ENCODE measurements at places on chromosomes 2 and 18.

GRCh38 chr18:37565977-37566478 lies 430 bp upstream of the CELF4 start:
- no peak for DNase-seq

- DNase-seq: no peak
Observed at GRCh38 chr2:48258481-48259149, 271.3 kb upstream of the STON1 start.

- no peak for DNase-seq
Observed at GRCh38 chr2:234102112-234102511, 51.6 kb downstream of the SPP2 start.

GRCh38 chr2:14420851-14421250 lies 211.7 kb upstream of the LRATD1 start:
- no peak for DNase-seq

GRCh38 chr2:156333951-156334495 lies 1.5 kb upstream of the NR4A2 start:
- DNase-seq: peak; percentile 68

DNA sequence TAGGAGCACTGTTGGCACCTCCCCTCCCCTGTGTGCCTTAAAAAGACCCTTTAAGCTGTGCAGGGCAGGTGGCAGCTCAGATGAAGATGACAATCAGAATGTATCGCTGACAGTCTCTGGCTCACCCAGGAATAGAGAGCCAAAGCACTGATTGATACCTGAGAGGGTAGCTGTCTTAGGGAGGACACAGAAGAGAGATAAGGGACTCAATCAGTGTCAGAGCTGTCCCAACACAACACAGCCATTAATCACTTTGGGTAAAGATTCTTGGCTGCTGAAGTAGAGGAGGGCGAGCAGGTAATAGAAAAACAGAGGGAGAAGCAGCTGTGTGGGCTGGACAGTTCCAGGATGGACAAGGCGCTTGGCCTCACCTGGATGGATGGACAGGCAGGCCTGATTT lies 124.9 kb downstream of the NRP2 start:
- no peak for DNase-seq

DNA sequence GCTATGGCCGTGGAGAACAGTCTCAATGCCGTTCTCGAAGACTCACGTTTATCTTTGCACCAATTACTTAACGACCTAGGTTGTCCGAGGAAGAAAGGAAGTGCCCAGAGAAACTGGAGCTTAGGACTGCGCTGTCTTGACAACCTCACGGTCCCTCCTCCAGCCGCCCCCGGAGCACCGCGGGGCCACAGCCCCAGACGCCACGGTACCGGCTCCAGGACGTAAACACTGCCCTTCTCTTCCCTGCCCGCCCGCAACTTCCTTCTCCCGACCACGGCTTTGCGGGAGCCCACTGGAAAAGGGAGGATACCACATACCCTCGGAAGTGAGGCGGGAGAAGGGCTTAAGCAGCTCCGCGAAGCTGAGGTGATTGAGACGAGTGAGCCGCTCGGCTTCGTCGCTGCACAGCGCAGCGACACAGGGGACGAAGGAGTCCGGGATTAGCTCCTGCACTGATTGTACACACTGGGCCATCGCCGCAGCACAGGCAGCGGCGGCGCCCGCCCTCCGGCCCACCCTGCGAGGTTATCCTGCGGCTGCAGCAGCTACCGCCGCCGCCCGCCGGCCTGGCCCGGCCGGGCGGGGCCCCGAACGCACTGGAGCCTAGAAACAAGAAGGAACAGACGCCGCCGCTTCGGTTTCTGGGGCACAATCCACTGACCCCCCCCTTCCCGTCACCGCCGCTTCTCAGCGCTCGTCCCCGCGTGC lies 483 bp downstream of the TRAPPC8 start:
- DNase-seq: peak; percentile 58

DNA sequence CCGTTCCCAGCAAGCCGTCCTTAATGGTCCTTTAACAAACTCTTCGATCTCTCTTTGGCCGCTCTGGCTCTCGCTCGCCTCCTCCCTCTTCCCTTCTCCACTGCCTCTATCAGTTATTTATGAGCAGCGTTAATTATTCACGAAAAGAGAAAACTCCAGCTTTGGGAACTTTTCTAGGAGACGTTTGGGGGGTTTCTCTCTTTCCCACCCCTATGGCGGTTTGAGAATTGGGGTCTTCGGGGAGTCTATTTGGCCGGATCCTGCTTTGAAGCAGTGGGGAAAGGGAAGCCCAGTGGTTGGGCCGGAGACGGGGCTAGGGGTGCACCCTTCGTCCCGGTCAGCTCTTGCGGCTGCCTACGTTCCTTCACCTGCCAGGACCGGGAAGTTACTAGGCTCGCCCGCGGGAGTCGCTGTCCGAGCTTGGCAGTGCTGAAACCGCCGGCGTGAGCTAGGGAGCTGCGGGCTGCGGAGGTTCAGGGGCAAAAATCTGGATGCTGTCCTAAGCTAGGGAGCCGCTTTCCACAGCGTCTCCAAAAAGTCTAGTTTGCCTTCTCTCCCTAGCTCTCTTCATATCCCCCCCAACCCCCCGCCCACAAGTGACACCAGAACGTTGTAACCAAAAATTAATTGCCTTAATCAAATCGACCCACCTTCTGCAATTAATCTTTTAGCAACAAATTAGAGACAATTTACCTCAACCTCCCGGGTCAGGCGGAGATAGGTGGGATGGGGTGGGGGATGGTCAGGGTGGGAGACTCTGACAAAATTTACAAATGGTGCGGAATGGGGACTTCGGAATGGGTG lies 8.9 kb upstream of the SKOR2 start:
- no peak for DNase-seq

DNA sequence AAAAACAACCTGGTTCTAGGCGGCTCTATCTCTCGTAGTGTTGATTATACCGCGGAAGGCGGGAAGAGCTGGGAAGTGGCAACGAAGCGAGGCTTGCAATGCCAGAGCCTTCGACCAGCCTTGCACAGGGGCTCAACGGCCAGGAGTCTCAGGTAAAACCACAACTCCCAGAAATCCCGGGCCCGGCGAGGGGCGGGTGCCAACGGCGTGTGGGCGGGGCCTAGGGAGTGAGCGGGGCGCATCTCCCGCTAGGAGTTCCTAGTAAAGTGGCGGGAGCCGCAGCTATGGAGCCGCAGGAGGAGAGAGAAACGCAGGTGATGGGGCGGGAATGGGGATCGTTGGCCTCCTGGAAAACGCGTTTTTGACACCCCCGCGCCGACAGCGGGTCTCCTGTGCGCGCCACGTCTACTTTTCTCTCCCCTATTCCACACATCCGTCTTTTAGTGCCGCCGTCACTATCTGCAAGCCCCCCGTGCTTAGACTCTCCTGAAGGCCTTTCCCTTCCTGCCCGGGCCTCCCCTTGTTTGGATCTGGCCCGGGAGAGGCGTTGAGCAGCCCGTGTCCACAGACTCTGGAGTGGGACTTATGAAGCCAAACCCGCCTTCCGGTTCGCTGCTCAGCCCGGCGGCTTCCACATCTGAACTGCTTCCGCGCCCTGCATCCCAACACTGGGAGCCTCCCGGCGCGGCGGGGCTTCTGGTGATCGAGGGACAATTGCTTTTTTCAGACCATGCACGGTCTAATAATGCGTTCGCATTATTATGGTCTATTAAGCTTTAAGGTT lies at the start of gene HAUS1:
Gene HAUS1 (plus strand): TSS at position 258 of the 784 bp plus-strand sequence. CDS start 27 bp downstream, at position 285.
- DNase-seq: peak; percentile 95

- no peak for DNase-seq
Observed at GRCh38 chr2:17162713-17163112, 355.5 kb downstream of the RAD51AP2 start.

DNA sequence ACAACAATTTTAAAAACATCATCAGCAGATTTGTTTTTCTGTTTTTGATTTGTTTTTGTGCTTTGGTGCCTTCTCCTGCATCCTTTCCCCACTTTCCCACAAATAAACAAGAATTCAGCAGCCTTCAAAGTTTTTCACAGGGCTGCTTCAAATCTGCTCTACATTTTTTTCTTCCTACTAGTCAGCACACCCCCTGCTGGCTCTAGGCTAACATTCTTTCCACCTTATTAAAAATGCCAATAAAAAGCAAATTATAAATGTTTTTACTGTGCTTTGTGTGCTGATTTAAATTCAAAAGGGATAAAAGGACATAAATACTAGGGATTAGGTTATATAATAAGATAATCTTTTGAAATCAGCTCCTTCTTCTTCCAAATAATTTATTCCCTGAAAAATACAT lies 6.2 kb upstream of the CNTNAP5 start:
- no peak for DNase-seq

DNA sequence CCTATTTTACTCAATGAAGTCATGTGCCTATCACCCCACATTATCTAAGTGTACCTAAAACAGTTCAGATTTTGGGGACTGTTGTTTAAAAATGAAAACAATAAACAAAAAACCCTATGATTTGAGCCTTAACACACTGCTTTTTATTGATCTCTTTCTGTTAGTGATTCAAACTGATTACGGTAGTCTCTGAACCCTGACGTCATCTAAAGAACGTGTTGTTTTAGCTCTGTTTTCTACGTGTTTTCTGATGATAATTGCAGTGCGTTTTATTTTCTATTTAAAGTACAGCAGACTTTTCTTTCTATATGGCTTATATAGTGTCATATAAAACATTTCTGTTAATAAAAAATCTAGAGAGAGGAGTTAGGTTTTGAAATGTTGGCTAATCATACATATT lies 93.9 kb upstream of the FAM237A start:
- no peak for DNase-seq

- no peak for DNase-seq
Observed at GRCh38 chr2:234963773-234964615, 12.2 kb downstream of the SH3BP4 start.

DNA sequence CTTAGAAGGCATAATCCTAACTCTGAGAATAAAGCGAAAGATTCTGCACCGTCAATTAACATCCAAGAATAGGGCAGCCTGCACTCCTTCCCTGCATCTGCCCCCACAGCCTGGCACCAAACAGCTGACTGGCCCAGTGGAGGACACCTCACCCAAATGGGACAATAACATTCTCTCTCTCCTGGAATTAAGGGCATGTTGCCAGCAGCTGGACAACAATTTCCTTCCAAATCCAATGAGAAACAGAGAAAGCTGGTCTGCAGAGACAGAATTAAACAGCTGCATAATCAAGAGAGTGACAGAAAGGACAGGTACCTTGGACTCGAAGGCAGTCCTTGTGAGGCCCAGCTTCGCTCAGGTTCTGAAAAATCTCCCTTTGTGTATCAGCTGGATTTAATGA lies 15.0 kb downstream of the COX7A2L start:
- peak; percentile 66 for DNase-seq

GRCh38 chr2:121253021-121253673 lies 31.9 kb downstream of the TFCP2L1 start:
- no peak for DNase-seq

DNA sequence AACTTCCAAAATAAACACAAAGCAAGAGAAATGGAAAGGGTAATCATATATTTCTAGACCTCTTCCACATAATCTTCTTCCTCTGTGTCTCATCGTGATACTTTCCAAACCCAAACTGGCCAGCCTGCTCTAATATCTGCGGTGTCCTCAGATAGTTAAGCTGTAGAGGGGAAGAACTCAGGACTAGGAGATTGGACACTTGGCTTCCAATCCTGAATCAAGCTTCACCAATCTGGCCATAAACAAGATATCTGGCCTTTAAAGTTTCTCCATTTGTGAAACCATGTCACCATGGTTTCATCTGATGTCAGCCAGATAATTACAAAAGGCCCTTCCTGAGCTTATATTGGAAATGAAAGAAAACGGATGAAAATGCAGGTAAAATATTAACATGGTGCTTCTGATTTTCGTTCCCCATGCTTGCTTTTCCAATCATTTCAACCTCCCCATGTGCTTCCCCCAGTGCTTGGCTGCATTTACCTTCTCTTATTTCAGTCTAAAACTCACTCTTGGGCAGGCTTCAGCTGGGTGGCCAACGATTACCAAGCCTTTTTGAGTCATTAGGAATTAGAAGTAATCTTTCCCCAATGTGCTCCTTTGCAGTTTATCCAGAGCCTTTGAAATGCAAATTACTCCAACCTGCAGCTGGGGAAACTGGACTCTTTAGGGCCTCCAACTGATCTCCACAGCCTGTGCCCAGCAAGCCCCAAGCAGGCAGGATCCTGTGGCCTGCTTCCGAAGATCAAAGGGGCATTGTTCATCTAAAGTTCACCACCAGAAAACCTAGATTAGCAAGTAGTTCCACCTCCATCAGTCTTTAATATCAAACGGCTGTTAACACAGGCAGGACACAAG lies 44.5 kb upstream of the MYCN start:
- no peak for DNase-seq

- DNase-seq: no peak
Observed at GRCh38 chr2:241235859-241236593, 47.5 kb downstream of the ANO7 start.

DNA sequence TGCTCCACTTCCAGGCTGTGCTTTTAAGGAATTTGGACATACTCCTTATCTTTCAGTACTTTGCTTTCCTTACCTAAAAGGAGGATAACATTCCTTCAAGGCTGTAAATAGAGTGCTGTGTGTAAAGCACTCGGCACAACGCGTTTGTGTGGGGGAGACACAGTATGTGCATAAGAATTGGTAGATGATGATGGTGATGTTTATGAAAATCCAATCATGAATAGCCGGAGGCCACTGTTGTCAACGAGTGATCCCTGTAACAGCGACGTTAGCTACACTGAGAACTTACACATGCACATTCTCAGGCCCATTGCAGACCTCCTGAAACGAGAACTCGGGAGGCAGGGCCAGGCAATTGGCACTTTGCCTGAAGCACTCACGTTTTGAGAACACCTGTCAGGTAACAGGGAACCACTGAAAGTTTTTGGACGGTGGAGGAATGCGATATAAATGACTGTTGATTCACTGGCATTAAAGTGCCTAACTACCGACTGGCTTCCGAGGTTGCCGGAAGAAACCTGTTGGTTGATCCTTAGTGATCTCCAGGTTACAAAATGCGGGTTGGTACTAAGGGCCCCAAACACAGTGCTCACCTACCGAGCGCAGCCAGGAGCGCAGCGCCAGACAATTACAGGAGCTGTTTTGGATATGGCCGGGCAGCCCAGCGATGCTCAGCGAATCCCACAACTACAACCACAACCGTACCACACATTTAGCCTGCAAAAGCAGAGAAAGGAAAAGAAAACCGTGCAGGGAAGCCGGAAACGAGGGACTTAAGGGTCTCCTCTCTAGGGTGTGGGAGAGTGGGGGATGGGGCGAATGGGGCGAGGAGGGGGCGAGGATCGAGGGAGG lies 1.0 kb upstream of the MAP4K4 start:
- DNase-seq: no peak

DNA sequence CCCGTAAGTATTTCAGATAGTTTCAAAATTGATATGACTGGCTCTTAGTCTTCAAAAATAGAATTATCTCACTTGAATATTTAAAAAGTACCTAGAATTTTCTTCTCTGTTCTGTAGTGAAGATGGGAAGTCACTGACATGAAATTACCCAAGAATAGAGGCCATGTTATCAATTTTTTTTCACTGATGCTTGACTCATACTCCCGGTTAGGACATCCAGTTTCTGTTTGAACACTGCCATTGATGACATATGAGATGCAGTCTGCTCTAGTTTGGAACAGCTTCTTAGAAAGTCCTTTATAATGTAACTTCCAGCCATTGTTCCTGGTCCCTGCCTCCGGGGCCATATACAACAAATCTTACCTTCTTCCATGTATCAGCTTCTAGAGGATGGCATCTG lies 26.0 kb downstream of the MAP3K20 start:
- no peak for DNase-seq

GRCh38 chr2:47012189-47012588 lies 96.6 kb upstream of the MCFD2 start:
- DNase-seq: no peak

GRCh38 chr2:352696-353095 lies 64.8 kb upstream of the ALKAL2 start:
- DNase-seq: no peak
